ENCODE measurements at places on chromosomes 5 and 9. TPM values are rescaled to one million over a fixed set of nuclear protein-coding genes. Genes with fewer than 3 reads are reported as not detected.

The SLC6A18 gene
- not detected for total RNA-seq

- H3K27ac ChIP-seq: no peak overlapping the region
- H3K27me3 ChIP-seq: no peaks in the 10 kb centered on the region
- no peaks in the 10 kb centered on the region for H3K4me1 ChIP-seq
- H3K36me3 ChIP-seq: no peaks in the 10 kb centered on the region
- no peak overlapping the region for H3K4me3 ChIP-seq
Observed at GRCh38 chr5:179115845-179116524, 55.8 kb downstream of the ZNF354C start.

GRCh38 chr9:115668521-115668920, 485.1 kb upstream of the PAPPA start:
- no peaks in the 10 kb centered on the region for H3K36me3 ChIP-seq
- H3K27me3 ChIP-seq: no peaks in the 10 kb centered on the region
- H3K27ac ChIP-seq: no peak overlapping the region
- no peak overlapping the region for H3K4me3 ChIP-seq

GRCh38 chr5:89353837-89354551, 471.0 kb upstream of the MEF2C start:
- H3K36me3 ChIP-seq: no peaks in the 10 kb centered on the region
- H3K4me1 ChIP-seq: no peaks in the 10 kb centered on the region
- H3K4me3 ChIP-seq: no peak overlapping the region

- H3K4me1 ChIP-seq: peaks cover 12% of the 10 kb centered on the region
- DNase-seq: no peak
- H3K27ac ChIP-seq: no peak overlapping the region
- H3K4me3 ChIP-seq: no peak overlapping the region
Observed at GRCh38 chr9:93266521-93267001, 82.6 kb downstream of the WNK2 start.

The IRX2 gene
- not detected for total RNA-seq

The TNFSF8 gene
- 21.7 TPM for total RNA-seq

GRCh38 chr5:10081584-10081983, 168.1 kb downstream of the ATPSCKMT start:
- no peaks in the 10 kb centered on the region for H3K4me1 ChIP-seq
- no peaks in the 10 kb centered on the region for H3K27me3 ChIP-seq
- no peak overlapping the region for H3K27ac ChIP-seq
- H3K4me3 ChIP-seq: no peak overlapping the region
- no peak for DNase-seq

DNA sequence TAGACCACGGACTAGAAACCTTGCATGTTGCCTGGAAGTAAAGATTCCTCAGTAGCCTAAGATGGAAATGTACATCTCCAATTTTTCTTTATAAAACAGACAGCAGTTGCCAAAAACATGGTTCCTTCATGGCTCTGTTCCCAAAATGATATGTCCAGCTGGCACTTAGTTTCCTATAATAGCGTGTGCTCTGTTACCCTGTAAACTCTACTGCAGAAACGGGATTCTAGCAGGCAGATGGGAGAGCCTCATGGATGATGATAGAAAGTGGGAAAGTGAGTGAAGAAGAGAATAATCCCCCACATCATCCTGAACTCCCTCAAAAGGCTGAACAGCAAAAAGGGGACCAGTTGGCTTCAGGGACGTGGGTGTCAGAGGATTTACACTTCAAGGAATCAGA, 118.2 kb downstream of the FRMD3 start:
- H3K4me3 ChIP-seq: no peak overlapping the region
- H3K27ac ChIP-seq: no peak overlapping the region
- H3K27me3 ChIP-seq: no peaks in the 10 kb centered on the region

The IL13 gene
- 6.5 TPM for total RNA-seq

DNA sequence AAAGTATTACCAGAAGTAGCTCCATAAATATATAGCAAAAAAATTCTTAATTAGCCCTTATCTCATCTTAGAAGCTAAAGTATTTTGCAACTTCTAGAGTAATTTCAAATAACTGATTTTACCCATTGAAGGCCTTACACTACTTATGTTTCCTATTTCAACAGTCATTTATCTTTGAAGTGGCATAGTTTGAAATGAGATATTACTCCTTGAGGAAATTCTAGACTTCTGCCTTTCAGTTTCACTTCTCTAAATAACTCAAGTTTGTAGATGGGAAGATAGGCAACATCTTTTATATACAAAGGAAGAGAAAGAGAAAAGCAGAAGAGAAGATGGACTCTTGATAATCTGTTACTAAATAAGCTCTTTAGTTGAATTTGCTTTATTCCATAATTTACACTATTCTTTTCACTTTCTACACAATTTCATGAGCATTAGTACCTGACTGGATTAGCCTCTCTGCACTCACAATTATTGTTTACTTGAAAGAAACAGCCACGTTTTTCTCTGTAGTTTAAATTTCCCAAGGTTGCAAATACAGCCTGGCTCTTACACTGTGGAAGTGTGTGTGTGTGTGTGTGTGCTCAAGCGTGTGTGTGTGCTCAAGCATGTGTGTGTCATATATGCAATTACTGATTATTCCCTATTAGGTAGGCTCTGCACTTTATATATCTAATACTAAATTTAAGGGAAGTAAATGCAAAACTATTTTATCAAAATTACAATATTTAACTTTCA, 60.6 kb upstream of the EMB start:
- DNase-seq: no peak
- H3K36me3 ChIP-seq: peaks cover 9% of the 10 kb centered on the region
- H3K4me3 ChIP-seq: no peak overlapping the region
- peaks cover 21% of the 10 kb centered on the region for H3K4me1 ChIP-seq
- H3K27ac ChIP-seq: peak overlapping the region; percentile 49
- no peaks in the 10 kb centered on the region for H3K27me3 ChIP-seq
